Activated T-helper 1 cell treated with anti-CD3 and anti-CD28 coated beads, Interleukin-12 subunit alpha, Interleukin-12 subunit beta, Interleukin-2, Interleukin-4 antibody, amounts not matched to agents 30 ng/mL and 10 ng/mL and 1 ng/mL, durations not matched to agents 14 hours and 24 hours and 36 hours (primary cell): ENCODE measurements at places on chromosomes 4 and X. TPM values are rescaled to one million over a fixed set of nuclear protein-coding genes. Genes with fewer than 3 reads are reported as not detected.

Gene TRPC5OS
- not detected in 2 replicates for total RNA-seq

DNA sequence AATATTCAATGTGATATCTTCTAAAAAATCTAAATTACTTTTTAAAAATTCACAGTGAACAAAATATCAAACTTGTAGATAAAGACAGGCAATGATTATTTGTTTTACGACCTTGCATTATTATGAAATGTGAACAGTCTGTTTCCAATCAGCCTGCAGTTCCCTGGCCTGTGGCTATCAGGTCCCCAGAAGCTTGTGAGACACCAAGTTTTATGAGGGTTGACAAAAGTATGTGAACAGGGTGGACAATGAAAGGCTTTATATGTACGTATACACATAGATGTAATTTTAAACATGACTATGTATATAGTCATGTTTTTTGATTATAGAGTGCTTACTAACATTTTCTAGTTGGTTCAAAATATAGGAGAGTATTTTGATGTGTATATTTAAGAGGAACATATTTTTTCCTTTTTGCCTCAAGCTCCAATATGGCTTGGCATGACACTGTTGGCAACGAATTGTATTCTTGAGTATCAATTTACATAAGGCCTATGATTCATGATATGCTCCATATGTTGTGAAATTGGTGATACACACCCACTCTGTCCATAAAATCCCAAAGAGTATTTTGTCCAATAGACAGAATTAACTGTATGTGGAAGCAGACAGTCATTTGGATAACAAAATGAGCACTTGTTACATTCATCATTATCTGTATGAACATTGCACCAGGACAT, 55.7 kb downstream of the BTC start:
- H3K4me3 ChIP-seq: no peak overlapping the region
- DNase-seq: no peak
- H3K27me3 ChIP-seq: no peaks in the 10 kb centered on the region
- no peaks in the 10 kb centered on the region for H3K4me1 ChIP-seq
- no peak overlapping the region for H3K27ac ChIP-seq

DNA sequence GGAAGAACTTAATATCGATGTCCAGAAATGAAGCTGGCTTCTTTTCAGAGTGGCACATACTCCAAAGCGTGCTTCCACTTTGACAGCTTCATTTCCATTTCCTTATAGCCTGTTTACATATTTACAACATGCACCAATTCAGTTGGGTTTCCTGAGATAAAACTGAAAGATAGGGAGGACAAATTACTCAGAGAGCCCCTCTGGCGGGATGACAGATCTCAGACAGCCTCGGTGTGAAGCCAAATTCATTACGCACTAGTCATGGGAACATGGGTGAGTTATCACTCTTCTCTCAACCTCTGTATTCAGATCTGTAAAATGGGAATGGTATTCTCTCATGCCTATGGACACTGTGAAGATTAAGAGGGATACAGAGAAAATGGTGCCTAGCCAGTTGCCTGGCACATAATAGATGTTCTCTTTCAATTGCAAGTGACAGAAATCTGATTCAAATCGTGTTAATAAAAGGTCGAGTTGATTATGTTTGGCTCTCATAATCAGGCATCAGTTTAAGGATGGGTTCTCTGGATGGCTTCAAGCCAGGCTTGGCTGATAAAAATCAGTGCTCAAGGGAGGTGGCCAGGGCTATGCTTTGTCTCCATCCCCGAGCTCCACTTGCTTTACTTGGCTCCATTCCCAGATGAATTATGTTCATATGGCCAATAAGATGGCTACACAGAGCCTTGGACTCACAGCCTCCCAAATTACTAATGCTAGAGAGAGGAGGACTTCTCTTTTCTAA, 132.2 kb upstream of the C1QTNF7 start:
- H3K36me3 ChIP-seq: no peaks in the 10 kb centered on the region
- H3K4me1 ChIP-seq: no peaks in the 10 kb centered on the region
- peaks cover 2% of the 10 kb centered on the region for H3K27me3 ChIP-seq
- no peak overlapping the region for H3K27ac ChIP-seq
- no peak for DNase-seq

DNA sequence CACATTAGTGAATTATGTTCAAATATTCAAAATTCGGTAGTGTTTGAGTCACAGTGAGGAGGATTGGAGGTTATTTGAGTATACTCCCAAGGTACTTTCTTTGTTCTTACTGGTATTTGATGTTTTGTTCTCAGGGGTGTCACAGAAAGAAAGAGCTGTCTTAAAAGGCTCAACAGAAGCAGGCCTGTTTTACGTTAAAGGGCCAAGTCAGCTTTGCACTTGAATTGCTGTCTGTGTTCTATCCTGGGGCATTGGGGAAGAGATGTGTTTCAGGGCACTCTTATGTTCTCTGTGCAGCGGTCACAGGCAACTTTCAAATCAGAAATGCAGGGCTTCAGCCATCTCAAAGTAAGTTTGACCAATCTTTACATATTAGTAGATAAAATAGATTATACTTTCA, 1113.1 kb upstream of the LCORL start:
- no peaks in the 10 kb centered on the region for H3K4me1 ChIP-seq
- H3K4me3 ChIP-seq: no peak overlapping the region

DNA sequence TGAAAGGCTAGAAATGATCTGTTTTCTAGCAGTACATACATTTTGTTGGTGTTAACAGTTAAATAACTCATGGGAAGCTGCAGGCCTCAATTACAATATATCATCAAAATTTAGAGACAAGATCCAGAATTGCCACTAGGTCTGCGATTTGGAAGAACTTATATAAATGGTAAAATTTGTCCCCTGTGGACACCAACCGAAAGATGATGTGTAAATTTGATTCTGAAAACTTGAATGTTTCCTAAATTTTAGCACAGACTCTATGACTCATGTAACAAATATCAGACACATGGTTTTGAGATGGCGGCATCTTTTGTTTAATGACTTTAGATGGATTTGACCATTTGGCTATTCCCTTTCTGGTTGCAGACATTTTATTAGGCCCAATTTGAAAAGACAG, 6.0 kb upstream of the HPGDS start:
- H3K27me3 ChIP-seq: peaks cover 10% of the 10 kb centered on the region
- no peak overlapping the region for H3K4me3 ChIP-seq
- H3K4me1 ChIP-seq: peaks cover 34% of the 10 kb centered on the region
